ENCODE measurements at places on chromosomes 16 and 17.

DNA sequence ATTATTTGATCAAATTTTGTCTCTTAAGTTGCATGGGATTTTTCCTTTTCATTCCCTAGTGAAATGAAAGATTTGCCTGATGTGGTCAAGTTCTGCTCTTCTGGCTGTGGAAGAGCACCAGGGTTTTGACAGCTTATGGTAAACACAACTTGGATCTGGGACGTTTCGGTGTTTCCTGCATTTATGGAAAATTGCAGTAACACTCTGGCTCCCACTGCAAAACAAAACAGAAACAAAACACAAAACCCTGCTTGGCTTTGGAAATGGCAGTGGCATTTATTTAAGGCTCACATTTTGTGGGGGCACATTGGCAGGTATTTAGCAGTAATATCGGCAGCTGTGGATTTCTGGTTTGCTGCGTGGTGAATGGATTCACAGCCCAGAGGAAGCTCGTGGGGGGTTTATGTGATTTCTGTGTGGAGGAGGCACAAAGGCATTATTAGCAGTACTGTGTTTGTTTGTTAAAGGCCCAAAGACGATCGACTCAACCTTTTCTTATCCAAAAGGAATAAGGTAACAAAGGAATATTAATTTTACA, 377.8 kb downstream of the SNX29 start:
- DNase-seq: no peak

DNA sequence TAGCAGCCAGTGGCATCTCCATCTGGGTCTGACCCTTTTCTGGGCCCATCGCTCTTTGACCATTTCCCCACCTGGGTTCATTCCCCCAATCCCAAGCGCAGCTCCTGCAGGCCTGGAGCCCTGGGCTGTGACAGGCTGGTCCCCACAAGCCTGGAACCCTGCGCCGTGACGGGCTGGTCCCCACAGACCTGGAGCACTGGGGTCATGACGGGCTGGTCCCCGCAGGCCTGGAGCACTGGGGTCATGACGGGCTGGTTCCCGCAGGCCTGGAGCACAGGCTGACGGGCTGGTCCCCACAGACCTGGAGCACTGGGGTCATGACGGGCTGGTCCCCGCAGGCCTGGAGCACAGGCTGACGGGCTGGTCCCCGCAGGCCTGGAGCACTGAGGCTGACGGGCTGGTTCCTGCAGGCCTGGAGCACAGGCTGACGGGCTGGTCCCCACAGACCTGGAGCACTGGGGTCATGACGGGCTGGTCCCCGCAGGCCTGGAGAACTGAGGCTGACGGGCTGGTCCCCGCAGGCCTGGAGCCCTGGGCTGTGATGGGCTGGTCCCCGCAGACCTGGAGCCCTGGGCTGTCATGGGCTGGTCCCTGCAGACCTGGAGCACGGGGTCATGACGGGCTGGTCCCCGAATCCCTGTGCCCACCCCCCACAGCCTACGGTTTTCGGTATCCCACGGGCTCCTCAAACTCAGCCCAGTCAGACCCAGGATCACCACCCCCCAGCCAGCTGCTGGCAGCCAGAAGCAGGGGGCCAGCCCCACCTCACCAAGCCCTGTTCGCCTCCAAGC, 16.6 kb downstream of the TMC6 start:
- no peak for DNase-seq

DNA sequence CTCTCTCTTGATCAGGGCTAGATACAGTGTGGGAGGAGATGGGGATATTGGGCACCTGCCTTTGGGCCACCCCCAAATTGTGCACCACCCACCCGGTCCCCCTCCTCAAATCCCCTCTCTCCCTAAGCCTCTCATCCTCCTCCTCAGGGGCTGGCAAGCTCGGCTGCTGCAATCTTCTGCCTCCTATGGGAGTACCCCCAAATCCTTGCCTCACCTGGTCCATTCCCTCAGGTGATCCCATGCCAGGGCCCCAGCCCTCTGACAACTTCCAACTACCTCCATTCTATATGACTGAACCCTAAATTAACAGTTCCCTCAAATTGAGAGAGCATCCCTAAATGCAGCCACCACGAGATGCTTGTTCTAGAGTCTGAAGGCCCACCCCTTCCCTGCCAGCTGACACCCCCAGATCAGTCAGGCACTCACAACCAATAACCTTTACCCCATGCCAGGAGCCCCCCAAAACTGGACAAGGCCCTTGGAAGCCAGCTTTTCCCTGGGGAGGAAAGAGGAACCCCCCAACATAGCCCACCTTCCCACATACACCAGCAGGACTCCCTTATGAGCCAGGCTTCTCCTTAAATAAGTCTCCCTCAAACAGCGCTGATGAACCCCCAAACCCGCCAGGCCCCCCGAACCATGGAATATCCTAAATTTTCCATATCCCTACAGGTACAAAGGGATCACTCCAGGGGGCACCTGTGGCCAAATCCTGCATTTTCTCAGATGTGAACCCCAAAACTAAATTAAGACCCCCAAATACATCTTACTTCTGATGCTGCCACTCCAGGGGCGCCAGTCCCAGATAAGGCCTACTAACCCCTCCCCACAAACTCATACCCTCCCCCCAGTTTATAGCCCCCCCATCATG, 3.2 kb downstream of the DLG4 start:
- no peak for DNase-seq

- no peak for DNase-seq
Observed at GRCh38 chr17:58488428-58488890, 251 bp upstream of the HSF5 start.

DNA sequence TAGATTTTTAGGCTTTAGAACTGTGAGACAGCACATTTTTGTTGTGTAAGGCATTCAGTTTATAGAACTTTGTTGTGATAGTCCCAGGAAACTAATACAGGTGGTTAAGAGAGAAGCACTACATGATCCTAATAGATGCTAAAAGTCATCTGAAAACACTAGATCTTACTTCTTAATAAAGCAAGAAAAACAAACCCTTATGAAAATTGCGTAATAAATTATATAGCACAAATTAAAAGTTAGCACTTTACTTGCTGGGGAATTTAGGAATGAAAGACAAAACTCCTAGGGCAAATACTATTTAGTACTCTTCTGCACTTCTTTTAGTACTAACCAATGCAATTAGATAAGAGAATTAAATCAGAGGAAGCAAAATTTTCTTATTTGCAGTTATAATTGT, 163.3 kb upstream of the SHISA6 start:
- no peak for DNase-seq

GRCh38 chr16:17944345-17944744, 392.2 kb downstream of the NPIPA8 start:
- DNase-seq: no peak

All from stimulated activated naive CD8-positive, alpha-beta T cell treated with anti-CD3 and anti-CD28 coated beads, Interleukin-15, amount 100 ng/mL, for 72 hours (primary cell).